Cortex of kidney (tissue), 1 donor: ENCODE measurements at places on chromosomes 2 and 18.

- no peak for DNase-seq
These were observed 172.5 kb downstream of the MAIP1 start for GRCh38 chr2:200127848-200128247.

DNA sequence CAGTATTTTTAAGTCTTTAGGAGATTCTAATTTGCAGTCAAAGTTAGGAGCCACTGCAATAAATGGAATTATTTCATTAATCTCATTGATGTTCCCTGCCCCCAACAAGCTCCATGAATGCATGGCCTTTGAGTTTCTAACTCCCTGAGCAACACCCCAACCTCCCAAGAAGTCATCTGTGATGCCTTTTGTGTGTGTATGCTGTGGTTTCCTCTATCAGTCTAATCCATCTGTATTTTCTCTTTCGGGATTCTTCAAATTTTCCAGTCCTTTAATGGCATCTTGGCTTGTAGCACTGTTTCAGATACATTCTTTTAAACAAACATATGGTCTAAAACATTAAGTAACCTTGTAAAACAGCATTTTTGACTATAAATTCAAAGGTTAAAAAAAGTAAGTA, 16.8 kb downstream of the SERPINB10 start:
- no peak for DNase-seq

DNA sequence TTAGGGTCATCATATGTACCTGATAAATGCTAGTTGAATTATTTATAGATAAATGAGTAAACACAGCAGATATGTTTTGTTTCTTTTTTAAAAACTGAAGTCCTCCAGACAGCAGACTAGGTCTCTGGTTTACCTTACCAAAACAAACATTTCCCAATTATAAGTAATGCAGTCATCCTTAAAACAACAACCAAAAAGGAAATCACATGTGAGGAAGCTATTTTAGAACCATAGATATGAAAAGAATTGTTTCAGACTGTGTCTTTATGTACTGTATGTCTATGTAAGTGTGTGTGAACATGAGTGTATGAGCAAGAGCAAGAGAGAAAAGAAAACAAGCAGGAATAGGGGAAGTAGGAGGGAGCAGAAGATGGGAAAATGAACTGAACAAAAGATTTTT, 441.0 kb downstream of the CPS1 start:
- no peak for DNase-seq

DNA sequence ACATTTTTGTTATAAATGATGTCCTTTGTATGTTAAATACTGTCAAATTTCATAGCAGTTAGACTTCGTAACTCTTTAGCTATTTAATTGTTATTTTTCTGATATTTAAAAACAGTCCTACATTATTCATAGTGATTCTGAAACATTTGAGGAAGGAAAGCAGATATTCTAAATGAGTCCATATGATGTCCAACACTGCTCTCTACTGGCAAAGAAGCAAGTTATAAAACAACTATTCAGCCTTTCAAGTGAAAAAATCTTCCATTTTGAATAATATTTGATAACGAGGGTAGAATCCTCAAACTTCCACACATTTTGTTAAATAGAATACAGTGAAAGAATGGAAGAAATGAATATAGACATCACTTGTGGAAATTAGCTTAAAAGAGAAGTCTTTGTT, 220.8 kb downstream of the GULP1 start:
- no peak for DNase-seq

- DNase-seq = no peak
These were observed 28.1 kb downstream of the TMEM163 start for GRCh38 chr2:134690629-134691215.

GRCh38 chr2:172093416-172094293, 8.3 kb downstream of the DLX1 start:
- DNase-seq = no peak

DNA sequence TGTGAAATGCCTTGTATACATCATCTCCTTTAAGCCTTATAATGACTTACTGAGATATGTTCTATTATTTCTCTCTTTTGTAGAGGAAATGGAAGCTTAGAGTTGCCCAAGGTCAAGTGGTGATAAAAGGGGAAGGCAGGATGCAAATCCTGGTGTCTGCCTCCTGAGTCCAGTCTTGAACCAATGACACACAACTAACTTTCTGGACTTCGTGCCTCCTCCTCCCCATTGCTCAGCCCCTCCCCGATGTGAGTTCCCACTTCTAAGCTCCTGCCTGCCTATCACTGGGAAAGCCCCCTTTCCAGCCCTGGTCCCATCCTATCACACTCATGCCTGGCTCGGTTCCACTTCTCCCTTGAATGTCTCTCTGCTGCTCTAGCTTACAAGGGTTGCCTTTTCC, 6.9 kb upstream of the CTIF start:
- DNase-seq = no peak

GRCh38 chr2:226184940-226185615, 614.5 kb downstream of the IRS1 start:
- DNase-seq = no peak
